ENCODE measurements at places on chromosomes 7 and 10.
A peak's percentile ranks its signal among the peaks of the same experiment; 100 is the strongest.

- DNase-seq, result no peak
These were observed 19.4 kb upstream of the ATRNL1 start for GRCh38 chr10:115073796-115074195.

DNA sequence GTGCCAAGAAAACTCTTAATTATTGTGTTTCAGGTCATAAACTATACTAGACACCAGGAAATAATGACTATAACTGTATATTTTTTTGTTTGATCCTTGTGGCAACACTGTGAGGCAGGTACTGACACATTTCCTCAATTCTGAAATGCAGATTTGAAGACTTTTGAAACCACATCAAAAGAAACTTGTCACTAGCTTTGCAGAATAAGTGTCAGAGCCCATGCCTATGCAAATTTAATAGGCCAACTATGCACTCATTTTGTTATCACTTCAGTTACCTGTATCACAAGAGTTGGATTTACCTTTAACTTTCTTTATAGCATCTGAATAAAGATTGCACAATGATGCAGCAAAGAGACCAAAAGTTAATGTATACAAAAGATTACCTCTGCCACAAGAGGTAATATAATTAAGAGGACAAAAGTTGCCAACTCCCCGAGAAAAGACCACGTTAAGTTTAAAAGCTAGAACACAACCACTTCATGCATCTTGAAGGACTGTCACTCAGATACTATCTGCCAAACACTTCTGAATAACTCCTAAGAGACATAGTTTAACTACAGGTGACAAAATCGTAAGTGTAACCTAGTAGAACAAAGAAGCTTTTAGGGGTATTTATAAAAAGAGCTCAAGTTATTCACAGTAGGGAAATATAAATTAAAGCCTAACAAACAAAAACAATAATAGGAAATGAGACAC is 80.5 kb downstream of the ELAPOR2 start:
- DNase-seq, result no peak

DNA sequence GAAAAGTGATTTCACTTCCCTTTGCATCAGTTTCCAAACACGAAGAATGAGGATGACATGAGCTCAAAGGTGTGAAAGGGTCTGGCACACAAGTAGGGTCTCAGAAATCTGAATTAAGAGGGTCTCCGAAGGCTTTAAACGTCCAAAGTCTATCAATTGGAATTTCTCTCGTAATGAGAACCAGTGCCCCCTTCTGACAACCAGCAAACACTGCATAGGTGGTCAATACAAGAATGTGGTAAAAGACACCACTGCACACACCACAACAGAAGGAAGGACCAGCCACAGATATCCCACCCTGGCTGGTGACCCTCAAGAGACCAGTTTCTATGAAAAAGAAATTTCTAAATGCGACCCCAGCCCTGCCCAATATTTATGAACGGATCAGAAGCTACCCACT is 78.1 kb downstream of the CALN1 start:
- DNase-seq, result no peak

DNA sequence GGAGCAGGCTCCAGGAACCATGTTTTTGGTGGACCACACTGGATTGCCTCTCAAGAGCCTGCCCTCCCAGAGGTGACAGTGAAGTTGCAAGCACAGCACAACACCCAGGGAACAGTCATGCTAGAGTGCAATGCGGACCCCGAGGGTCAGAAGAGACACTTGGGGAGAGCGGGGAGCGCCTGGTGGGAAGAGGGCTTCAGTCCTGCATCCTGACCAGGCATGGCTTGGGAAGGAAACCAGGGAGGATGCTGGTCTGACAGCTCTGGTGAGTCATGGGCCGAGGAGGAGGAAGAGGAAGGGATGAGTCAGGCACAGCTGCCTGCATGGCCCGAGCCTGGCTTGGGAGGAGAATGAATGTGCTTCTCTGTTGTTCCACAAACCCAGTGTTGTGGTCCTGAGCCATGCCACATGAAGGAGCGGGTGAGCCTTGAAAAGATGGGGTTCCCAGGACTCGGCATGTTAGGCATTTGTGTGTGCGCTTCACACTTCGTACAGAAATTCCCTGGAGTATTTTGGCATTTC is 29.5 kb upstream of the ANKRD2 start:
- DNase-seq, result peak; percentile 91

DNA sequence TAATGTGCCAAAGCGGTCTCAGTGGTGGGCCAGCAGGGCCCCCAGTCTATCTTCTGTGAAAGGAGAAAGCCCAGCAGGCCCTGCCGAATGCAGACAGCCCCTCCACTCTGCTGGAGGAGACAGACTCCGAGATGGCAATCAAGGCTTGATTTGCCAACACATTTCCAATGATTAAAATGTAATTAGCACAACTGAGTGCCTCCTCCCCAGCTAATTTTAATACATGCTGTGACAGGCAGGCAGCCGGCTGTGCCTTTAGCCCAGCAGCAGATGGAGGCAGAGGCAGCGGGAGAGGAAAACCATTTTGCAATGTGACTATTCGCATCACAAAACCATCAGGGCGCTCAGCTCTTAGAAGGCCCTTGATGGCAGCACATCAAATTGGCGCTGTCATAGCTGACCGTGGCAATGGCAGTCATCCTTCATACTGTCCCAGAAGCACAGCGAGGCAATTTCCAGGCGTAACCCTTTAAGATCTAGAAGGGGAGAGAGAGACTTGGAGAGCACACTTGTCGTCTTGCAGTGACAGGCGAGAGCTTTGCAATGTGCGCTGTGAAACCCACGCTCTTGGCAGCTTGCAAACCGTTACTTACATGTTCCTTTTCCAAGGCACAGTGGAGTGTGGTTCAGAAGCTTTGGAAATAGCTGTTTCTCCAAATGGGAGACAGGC is 714.8 kb upstream of the GALNT17 start:
- peak; percentile 80 for DNase-seq

DNA sequence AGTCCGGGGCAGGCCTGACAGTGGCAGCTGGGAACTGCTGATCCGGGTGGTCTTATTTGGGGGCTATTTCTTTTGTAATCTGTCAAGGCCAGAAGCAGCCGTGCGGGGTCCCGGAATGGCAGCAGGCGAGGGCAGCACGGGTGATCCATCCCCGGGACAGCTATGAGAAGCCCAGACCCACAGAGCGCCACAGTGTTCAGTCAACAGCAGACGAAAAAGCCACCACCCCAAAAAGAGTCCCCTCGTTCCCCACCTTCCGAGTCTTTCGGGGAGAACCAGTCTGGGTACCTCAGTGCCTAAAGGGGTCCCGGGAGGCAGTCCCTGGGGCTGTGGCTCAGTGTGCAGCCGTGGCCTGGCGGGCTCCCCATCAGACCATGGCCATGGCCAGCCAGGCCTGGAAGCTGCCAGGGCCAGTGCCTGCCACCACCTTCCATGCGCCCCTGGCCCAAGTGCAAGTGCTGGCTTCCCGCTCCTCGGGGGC is 125.1 kb upstream of the KCTD7 start:
- DNase-seq, result no peak

Data from putamen (tissue), 1 donor.